Stimulated activated CD4-positive, alpha-beta T cell treated with anti-CD3 and anti-CD28 coated beads, Interleukin-2, amount 100 ng/mL, for 24 hours (primary cell): ENCODE measurements at places on chromosomes 12 and 14.

DNA sequence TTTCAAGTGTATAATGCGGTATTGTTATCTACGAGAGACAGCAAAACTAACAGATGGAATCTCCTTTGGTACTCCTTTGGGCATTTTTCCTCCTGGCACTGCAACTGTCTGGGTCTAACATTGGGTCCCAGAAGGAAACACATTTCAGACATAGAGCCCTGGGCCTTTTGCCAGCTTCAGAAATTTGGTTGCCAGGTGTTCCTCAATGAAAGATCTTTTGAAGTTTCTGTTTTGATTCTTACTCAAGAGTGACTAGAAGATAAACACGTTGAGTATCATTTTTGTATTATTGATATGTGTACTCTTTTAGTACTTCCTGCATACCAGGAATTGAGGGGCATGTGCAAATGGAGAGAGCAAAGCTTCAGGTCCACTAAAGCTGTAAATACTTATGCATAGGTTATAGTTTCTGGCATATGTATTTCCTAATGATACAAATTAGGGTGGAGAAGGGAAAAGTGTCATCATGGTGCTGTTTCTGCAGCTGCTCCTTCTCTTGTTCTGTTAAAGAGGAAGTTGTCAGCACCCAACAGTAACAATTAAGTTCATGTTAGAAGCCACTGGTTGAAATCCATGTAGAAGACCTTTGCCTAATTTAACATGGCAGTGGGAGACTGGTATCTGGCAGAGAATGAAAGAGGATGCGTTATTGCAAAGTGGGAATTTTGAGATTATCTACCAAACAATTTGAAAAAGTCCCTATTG is 53.5 kb downstream of the SLC38A6 start:
- DNase-seq = no peak

- no peak for DNase-seq
These were observed 797 bp downstream of the ESPL1 start for GRCh38 chr12:53268630-53269562.

DNA sequence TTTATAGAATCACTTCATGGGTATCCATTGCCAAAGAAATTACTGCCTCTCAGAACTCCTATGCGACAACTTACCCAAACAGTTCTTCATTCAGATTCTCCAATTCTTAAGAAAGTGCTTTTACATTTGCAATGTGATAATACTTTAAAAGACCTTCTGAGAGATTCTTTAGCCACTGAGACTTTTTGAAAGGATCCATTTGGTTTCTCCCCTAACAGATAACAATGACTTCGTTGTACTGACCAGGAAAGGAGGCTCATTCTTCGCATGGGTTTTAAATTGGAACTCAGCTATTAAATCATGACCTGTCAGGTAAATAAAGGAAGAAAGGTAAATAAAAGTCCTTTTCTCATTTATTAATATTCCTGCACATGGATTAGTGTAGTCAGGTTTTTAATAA is 14.8 kb downstream of the ITPR2 start:
- no peak for DNase-seq

DNA sequence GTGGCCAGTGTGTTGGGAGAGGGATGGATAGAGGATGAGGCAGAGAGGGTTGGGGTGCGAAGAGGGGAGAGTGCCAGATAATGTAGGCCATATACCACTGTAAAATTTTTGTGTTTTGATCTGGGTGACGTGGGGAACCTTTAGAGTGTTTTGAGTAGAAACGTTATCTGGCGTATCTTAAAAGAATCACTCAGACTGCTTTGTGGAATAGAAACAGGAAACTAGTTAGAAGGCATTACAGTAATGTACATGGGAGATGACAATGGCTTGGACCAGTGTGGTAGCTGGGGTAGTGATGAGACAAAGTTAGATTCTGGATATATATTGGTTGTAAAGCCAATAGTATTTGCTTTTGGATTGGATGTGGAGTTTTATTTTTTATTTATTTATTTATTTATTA is 20.6 kb downstream of the ATF1 start:
- no peak for DNase-seq

DNA sequence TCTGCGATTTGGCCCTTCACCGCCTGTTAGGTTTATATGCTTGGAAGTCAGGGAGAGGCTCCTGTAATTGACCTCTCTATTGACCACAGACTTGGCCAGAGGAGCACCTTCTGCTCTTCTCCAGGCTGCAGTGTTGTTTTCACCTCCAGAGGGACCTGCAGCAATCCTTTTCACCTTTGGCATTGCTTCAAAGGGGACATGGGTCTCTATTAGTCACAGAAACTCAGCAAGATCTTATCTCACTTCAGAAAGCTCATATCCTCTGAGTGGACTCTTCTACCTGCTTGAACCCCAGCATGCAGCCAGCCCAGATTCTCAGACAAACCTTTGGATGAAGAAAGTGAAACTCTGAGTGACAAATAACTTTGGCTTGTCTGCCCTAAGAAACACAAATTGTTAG is 339.3 kb downstream of the NRXN3 start:
- no peak for DNase-seq

DNA sequence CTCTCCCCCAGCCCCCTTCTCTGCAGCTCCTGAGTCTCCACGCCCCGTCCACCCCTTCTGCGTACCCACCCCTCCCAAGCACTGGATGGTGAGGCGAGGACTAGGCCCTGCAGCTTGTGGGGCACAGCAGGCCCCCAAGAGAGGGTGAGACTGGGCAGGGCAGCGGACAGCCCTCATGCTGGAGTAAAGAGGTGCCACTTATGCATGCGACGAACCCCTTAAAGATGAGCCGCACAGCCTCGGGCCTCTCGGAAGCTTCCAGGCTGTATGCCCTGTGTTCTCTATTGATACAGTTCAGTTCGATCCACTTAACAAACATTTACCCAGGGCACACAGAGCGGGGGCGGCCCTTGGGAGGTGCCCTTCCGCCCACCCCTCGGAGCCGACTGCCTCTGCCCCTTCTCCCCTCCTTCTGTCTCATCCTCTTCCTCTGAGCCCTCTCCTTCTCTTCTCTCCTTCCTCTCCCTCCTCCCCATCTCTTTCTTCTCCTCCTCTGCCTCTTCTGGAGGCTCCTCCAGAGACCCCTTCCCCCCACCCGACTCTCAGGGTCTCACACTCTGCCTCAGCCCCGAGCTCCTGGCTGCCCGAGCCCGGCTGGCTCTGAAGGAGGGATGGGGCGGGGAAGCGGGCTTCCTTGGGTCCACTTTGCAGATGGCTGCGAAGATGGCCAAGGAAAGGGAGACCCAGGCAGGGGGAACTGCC is 32.7 kb upstream of the DLK1 start:
- no peak for DNase-seq

DNA sequence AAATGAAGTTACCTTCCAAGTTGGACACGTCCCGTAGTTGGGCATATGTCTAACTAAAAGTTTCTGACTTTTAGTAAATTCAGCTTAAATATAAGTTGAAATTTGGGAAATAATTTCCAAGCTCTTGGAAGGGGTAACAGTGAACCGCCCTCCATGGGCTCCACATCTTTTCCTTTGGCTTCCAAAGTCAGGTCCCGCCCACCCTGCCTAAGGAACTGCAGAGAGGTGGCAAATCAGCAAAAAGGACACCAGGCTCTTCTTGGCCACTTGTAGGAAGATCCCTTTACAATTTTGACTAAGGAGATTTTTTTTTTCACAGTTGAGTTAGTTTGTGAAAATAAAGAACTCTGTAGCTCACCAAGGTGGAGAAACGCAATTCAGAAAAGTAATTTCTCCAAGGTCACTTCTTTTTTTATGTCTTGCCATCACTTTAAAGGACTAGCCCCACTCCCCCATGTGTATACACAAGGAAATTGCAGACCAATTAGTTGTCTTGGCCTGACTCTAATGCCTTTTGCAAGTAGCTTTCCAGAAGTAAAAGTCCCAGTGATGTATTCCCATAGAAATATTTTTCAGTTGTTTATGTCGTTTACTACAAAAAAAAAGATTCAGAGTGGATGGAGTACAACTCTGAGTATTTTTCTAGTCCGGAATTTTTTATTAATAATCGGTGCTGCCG is 181.2 kb downstream of the PELI2 start:
- DNase-seq = no peak

DNA sequence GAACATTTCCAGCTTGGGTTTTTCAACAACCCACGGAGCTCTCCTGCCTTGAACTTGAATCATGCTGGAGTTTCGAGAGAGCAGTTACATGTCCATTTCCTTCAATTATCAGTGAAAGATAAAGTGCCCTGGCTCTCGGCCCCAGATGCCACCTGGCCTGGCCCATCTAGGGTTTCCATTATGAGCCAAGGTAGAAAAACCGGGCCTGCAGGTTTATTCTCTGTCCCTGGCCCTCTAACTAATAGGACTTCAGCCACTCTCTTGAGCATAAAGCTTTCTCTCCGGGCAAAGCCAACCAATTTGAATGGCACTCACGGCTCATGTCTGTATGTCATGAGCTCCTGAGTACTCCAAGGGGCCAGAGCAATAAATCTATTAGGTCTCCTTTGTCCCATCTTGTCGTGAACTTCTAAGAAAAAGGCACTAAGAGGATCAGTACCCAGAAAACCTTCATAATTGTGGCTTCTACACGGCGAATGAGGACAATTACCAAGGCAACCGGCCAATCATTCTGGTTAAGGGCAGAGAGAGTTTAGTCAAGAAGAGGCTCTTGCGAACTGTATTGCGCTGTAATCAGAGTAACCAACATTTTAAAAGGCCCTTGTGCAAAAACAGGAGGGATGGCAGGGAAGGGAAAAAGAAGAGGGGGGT is 392.3 kb downstream of the MED13L start:
- DNase-seq = no peak

DNA sequence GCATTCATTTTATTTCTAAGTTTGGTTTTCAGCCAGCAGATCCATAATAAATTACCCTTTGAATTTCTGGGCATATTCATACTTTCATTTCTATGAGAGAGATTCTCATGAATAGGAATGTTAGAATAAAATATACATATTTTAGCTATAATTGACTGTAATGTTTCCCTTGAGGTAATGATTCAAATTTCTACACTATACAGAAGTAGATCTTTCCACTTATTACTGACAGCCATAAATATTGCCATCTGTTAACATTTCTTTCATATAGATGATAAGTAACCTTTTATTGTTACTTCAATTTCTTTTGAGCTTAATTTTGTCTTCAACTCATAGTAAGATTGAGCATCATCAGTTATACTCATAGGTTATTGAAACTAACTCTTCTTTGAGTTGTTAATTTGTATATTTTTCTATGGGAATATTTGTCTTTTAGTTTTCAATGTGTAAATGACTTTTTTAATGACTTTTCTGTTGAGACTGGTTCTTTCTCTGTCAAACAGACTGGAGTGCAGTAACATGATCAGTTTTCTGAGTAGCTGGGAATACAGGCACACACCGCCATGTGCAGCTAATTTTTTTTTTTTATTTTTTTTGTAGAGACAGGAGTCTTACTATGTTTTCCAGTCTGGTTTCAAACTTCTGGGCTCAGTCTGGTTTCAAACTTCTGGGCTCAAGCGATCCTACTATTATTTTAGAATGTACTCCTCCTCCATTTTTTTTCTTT is 991.6 kb downstream of the SLC6A15 start:
- DNase-seq = no peak

DNA sequence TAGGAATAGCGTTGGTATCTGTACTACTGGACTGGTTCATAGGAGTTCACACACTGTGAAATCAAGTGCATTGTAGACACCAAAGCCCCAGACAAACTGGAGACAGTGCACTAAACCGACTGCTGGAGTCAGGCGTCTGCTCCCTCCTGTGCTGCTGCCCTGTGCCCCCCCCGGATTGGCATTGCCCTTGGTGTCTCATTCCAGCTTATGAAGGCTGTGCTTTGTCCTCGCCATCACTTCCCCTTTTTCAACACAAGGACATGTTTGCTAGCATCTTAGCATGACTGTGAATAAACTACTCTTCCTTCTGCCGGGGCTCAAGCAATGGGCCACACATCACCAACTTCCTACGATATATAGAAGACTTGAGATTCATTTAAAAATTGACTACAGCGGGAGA is 84.0 kb downstream of the TMCC3 start:
- DNase-seq = no peak

- DNase-seq = no peak
These were observed 5.2 kb downstream of the NEDD1 start for GRCh38 chr12:96912261-96912660.

DNA sequence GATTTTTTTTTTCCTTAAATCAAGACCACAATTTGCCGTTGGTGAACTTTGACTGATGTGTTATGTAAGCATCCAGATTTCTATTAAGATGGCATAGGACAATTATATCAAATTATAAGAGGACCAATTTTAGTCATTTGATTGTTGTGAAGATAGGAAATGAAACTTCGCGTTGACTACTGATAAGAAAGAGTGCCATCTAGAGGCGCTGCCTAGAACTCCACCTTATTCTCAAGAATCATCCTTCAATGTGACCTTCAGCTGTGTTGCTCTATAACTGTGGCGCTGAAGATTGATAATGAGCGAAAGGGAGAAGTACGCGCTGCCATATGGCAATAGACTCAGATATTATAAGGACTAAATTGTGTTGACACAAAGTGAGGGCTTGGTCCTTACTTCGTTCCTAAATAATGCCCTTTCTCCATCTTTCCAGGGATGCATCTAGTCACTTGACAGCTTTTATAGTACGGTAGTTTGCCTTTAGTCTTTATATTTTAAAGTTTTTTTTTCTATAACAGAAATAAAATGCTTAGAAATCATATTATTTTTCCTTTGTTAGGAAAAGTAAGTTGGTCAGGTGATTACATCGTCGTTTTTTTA is 350.8 kb upstream of the STXBP6 start:
- DNase-seq = peak; percentile 27

GRCh38 chr12:570435-570920 is 92.8 kb downstream of the NINJ2 start:
- no peak for DNase-seq

- DNase-seq = no peak
These were observed 279.3 kb downstream of the MED13L start for GRCh38 chr12:115998119-115998633.

- DNase-seq = no peak
These were observed 1.6 kb downstream of the MLEC start for GRCh38 chr12:120688527-120689071.

- no peak for DNase-seq
These were observed 208.8 kb downstream of the VRK1 start for GRCh38 chr14:97005934-97006333.

DNA sequence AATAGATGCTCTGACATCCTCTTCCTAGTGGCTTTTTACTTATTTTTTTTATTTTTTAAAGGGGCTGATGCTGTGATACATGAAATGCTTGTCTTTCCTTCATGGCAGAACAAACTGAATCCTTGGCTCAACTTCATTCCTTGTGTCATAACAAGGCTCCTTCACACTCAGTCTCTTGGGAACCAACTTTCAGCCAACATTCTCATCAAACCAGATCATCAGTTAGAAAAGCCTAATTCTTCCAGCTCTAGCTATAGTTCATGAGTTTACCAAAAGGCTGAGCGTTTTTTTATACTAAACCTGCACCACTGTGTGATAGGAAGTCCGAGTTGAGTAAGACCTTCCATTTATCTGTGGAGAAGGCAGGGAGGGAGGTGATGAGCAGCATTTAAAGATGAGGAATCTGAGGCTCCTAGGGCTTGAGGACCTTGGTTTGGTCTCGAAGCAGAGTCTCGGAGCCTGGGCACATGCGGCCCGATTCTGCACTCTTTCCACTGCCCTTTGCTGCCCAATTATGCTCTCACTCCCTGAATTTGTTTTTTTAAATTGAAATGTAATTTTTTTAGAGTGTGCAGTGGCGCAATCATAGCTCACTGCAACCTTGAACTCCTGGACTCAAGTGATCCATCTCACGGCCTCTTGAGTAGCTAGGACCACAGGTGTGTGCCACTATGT is 8.2 kb downstream of the GPRC5D start:
- no peak for DNase-seq
